Spleen (tissue), 13 donors: ENCODE measurements at places on chromosomes 7 and 10.

DNA sequence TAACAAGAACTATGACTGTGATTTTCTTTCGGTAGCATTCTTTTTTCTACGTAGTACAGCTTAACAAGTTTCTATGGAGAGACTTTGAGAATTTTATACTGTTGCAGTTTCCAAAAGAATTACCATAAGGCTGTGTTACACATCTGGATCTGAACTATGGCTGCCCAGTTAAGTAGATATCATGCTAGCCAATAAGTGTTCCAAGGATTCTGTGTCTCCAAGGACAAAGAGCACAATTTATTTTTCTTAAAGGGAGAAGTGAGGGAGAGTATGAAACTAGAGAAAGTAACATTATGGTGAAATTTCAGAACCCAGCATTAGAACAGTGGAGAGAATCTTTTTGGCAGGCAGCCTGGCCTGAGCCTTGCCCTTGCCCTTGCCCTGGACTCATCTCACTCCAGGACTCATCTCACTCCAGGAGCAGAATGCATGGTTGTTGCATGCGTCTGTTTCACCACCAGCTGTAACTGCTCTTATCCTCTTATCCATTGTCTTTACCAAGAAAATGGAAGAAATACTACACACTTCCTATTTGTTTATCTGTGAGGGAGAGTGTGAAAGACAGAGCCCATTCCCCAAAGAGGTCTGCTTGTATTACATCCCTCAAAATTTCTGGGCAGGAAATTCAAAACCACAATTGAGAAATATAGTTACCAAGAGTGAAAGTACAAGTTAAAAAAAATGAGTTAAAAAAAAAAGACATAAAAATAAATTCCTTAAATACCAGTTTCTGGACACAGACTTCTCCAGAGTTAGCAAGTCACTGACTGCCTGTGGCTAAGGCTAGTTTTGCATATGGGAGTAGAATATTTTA is 1067.5 kb downstream of the NRG3 start:
- DNase-seq, result no peak

- peak; percentile 2 for DNase-seq
Observed at GRCh38 chr10:70958396-70958795, 70.0 kb upstream of the PCBD1 start.

- no peak for DNase-seq
Observed at GRCh38 chr7:9863545-9863944, 1110.1 kb upstream of the PHF14 start.

- DNase-seq, result peak; percentile 28
Observed at GRCh38 chr10:116763440-116763839, 21.1 kb upstream of the HSPA12A start.

DNA sequence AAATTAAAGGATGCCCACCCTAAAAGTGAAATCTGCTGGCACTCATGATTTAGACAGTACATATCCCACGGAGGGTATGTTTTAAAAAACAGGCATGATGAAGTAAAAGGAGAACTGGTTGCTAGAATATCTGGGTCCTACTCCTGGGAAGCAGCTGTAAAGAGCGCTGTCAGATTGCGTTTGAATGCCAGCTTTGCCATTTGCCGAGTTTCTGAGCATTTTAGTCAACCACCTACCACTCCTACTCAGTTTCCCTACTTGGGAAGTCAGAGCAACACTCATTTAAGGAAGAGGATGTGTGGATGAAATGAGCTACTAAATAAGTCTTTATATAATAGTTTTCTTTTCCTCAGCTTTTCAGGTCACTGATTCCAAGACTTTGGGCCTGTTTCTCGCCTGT is 1.1 kb upstream of the UMAD1 start:
- DNase-seq, result no peak

DNA sequence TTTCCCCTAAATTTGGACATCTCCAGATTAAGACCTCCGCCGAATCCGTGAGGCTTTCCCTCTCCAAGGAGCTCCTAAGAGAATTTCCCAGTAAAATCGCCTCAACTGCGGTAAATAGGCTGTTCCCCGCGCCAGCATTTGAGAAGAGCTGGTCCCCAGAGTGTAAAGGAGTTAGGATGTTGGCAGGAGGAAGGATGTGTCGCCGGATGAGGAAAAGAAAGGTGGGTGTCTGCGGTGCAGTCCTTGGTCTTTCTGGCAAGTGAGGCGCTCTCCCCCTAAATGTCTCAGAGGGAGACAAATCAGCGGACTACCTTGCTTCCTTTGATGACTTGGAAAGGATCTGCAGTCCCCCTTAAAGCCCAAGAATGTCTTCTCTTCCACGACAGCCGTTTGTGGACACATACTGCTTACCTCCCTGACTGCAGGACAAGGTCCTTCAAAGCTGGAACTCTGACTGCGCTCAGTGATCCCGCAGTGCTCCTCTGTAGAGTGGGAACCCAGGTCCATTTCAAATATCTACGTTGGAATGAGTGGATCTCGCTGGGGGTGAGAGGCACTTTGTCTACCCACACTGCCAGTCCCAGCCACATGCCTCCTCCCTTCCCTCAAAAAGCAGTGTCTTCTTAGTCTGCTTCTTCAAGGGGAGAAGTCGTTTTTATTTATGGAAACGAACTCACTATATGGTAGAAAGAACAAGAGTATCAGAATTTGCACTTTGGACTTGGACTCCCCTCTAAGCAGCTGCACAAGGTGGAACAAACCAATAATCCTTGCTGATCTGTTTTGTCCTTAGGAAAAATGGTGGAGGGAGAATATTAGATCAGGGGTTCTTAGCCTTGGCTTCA is 1.1 kb upstream of the DLG5 start:
- no peak for DNase-seq

GRCh38 chr7:42253316-42253715 is 16.3 kb upstream of the GLI3 start:
- no peak for DNase-seq

- DNase-seq, result peak; percentile 61
Observed at GRCh38 chr10:78778444-78779338, 290.1 kb upstream of the ZMIZ1 start.

- DNase-seq, result no peak
Observed at GRCh38 chr10:126839094-126839761, 66.0 kb upstream of the DOCK1 start.

- DNase-seq, result no peak
Observed at GRCh38 chr7:107712025-107712424, 31.9 kb upstream of the CBLL1 start.

DNA sequence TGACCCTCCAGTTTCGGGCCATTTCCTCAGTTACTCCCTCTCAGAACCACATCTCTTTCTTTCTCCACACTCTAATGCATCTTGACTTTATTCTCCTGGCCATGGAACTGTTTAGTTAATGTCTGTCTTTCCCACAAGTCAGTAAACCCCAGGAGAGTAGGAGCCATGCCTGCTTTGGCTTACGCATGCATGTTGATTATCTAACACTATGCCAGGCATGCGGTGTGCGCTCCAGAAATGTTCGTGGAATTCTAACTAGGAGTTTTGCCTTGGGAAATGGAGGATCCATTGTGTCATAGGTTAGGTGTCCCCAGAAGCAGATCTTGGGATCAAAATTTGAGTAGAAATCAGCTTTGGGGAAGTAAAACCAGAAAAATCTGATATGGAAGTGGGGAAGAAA is 308.9 kb downstream of the GRID1 start:
- DNase-seq, result no peak

DNA sequence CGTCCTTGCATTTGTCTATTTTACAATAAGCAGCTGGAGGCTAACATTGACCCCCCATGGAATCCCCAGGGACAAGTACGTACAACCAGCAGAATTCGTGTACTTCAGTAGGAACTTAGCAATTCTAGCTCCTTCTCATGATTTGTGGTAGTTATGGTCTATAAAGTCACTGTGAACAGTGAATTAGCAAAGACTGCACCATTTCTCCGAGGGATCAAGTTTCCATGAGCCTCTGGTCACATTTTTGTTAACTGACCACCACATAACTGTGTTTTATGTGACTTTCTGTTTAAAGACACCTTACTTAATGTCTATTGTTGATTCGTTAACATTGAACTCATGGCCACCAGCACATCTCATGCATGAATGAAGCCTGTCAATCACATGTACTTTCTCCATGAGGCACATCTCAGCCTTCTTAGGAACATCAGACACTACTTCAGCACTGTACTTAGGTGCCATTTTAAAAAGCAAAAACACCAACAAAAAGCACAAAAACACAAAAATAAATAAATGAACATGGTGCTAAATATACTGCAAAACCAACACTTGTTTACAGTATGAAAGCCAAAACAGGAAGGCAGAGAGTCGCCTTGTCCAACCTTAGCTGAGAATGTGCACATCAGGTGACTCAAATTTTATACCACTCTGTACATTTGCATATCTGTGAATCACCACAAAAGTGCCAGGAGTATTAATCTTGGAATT is 9.0 kb upstream of the UCN3 start:
- no peak for DNase-seq

DNA sequence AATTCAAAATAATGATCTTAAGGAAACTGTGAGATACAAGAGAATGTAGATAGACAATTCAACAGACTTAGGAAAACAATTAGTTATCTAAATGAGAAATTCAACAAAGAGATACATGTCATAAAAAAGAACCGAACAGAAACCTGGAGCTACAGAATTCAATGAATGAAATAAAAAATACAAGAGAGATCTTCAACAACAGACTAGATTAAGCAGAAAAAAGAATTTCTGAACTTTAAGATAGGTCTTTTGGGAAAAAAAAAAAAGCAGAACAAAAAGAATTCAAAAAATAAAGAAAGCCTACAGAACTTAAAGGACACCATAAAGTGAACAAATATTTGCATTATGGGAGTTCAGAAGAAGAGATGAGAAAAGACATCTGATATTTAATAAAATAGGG is 129.1 kb upstream of the FOXK1 start:
- DNase-seq, result no peak
